ENCODE measurements at places on chromosomes 1 and 21.

GRCh38 chr1:119516680-119517079, 9.7 kb downstream of the HSD3B1 start:
- DNase-seq, result no peak

DNA sequence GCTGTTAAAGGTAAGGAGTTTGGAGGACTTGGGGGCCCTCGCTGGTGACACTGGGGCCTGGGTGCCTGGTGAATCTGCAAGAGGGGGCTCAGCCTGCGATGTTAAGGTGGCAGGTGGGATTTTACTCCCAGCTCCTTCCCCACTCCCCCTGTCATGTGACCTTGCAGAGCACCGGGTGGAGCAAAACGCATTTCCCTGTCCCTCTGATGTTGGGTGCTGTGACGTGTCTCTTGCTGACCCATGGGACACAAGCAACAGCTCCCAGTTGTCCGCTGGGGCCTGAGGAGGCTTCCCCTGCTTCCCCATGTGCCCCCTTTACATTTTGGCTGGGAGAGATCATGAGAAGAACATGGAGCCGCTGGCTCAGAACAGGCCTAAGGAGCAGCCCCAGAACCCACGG, 319.0 kb downstream of the MATN1 start:
- no peak for DNase-seq

GRCh38 chr1:215321802-215322201, 239.3 kb downstream of the KCNK2 start:
- DNase-seq, result no peak

DNA sequence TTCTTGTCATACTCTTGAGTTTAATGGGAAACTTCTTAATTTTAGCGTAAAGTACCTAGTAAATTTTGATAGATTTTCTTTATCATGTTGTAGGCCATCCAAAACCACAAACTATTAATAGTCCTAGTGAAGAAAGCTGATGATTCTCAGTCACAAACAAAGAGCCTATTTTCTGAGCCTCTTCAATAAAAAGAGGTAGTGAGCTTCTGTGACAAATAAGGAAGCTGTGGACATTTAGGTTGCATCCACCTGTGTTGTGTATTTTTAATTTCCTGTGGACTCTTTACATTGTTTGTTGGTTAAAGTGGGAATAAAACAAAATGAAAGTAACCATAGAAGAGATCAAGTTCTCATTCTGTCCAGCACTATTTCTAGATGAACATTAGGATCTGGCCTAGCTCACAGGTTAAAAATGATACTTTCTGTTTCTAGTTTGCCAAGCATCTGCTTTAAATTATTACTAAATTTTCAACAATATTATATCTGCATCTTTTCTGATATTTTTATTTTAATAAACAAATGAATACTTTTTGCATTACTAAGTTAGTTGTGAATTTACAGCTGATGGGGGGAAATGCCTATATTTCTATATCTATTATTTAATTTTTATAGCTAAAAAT, 702.2 kb upstream of the ADGRL4 start:
- DNase-seq, result no peak

Measured in activated CD4-positive, alpha-beta T cell treated with anti-CD3 and anti-CD28 coated beads, Interleukin-2, amount 50 U/mL, for 1 hour (primary cell).